ENCODE measurements at places on chromosomes 6 and 20. TPM values are rescaled to one million over a fixed set of nuclear protein-coding genes. Genes with fewer than 3 reads are reported as not detected.
A peak's percentile ranks its signal among the peaks of the same experiment; 100 is the strongest.

GRCh38 chr6:31765910-31766794 is 3.7 kb downstream of the SAPCD1 start:
- no peak for DNase-seq

- no peak for DNase-seq
Observed at GRCh38 chr6:40983752-40984151, 55.3 kb downstream of the UNC5CL start.

SLC32A1 gene
- total RNA-seq: not detected

GRCh38 chr20:58309591-58310290 is at the start of gene RAB22A:
Gene RAB22A (plus strand): TSS chr20:58309715. CDS start chr20:58309977, 262 bp downstream.
- peak; percentile 83 for DNase-seq

- no peak for DNase-seq
Observed at GRCh38 chr20:6135347-6135746, 12.5 kb upstream of the FERMT1 start.

DNA sequence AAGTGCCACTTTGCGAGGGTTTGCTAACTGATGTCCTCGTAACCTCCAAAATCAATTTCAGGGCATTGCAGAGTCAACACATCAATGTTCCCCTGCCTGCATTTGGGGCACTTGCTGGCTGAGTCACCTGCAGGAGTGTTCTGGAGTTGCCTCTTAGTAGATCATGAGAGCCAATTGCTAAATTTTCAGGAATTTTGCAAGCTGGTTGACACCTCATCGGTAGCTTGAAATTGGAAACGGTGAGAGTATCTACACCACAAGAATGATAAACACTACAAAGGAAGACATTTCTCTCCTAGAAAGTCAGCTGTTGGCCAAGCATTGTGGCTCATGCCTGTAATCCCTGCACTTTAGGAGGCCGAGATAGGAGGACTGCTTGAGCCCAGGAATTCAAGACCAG is 10.8 kb upstream of the BFSP1 start:
- DNase-seq: peak; percentile 95

DNA sequence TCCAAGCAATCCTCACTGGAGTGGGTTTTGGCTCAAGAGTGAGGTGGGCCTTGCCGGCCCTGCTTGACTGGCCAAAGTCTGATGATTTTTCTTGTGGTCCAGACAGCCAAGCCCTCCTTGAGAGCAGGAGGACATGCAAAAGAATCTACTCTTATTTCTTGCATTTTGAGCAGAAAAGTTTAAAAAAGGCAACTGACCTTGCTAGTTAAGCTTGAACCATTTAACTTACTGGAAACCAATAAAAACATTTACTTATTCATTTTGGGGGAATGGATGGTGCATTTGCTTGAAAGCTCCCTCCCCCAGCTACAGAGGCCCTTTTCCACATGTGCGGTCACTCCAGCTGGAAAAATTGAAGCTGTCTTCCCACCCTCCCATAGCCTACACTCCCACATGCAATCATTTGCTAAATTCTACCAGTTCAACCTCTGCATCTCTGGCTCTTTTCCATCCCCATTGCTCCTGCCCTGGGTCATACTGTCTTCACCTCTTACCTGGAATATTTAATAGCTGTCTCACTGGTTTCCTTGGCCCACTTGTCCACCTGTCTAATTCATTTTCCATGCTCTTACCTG is 527.9 kb downstream of the DHX35 start:
- no peak for DNase-seq

GRCh38 chr6:82711971-82712370 is 348.4 kb downstream of the TPBG start:
- DNase-seq: no peak

MACROD2 gene
- total RNA-seq: 8.5 TPM

DNA sequence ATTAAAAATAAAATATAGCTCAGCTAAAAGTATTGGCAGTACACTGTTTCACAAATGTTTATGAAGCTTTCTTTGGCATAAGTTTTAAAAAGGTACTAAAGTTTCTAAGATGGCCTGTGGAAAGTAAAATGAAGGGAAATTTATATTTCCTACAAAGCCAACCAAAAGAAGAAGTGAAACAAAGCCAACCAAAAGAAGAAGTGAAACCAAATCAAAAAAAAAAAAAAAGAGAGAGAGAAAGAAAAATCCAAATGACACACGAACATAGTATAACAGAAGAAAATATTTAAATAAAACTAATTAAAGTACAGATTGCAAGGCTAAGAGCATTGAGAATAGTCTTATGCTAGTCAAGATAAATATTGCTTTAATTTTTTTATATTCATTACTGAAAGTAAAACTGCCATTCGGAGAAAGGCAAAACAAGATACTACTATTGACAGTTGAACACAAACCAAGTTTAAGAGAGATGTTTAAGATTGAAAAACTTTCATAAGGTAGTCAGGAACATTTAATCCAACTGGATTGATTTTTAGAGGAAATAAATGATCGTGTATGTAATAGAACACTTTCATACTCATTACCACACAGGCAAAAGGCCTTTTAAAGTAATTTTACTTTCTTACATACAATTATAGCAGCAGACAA is 12.8 kb upstream of the KHDRBS2 start:
- DNase-seq: no peak

OPRM1 gene
- total RNA-seq: not detected

DNA sequence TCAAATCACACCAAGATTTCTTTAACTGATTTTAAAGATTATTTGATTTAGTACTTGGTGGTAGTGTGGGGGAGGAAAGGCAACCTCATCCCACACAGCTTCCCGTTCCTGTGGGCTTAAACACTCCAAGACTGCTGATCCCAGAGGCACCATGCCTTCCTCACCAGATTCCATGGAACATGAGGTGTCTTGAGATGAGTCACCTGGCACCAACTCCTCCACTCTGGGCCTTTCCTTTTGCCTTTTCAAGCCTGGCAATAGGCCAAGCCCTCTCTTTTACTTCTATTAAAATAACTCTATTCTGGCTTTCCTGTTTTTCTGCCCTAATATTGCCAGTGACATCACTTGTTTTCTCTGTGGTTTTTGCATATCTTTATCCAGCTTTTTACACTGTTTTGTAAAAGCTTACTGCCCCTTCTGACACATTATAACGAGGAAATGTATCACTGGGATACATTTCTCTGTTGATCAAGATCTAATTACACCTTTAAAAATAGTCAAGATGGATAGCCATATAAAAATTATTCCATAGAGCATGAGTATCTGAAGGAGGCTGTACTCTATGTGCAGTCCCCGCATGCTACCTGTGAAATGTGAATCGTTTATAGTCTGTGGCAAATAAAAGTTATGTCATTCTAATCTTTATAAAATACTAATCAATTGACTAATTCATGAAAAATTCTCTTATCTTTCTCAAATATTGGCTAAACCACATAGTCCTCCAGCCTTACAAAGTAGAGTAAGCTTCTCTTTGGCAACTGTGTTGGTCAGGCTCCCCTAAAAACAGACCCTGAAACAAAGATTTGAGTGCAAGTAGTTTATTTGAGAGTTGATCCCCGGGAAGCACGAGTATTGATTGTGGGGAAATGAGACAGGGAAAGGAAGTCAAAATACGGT is 257.8 kb upstream of the KCNQ5 start:
- no peak for DNase-seq

DNA sequence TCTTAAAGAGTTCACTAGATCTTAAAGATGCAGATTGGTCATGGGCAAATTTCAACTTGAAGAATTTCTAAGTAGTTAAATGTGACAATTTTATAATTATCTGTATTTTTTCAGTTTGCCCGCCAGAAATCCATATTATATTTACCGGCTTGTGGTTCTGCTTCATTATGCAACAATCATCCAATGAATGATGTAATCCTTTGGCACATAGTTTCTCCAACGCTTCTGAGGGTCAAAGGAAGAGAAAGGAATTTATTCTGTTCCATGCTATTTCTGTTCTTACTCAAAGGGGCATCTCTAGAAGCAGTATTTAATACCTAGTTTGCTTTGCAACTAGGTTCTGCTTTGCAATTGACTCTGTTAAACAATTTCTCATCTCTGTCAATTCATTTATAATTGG is 359.3 kb upstream of the PLCB4 start:
- no peak for DNase-seq

TFAP2D gene
- not detected for total RNA-seq

GRCh38 chr6:99390896-99391295 is 3.1 kb downstream of the COQ3 start:
- DNase-seq: no peak

DNA sequence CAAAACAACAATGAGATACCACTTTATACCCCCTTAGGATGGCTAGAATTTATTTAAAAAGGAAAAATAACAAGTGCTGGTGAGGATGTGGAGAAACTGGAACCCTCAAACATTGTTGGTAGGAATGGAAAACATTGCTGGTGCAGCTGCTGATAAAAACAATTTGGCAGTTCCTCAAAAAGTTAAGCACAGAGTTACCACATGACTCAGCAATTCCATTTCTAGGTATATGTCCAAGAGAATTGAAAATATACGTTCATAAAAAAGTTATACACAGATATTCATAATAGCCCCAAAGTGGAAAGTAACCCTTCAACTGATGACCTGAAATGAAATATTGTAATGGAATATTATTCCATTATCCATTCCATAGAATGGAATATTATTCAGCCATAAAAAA is 55.0 kb downstream of the CD83 start:
- no peak for DNase-seq

GATA5 gene
- 2.1 TPM for total RNA-seq

ID4 gene
- total RNA-seq: 5.9 TPM

GRCh38 chr6:31048099-31048498 is 37.8 kb downstream of the MUC22 start:
- DNase-seq: no peak

TMEM200A gene
- not detected for total RNA-seq

GRCh38 chr20:24935766-24936525 is 13.1 kb upstream of the CST7 start:
- DNase-seq: no peak

GRCh38 chr6:101326411-101326810 is 67.1 kb upstream of the GRIK2 start:
- DNase-seq: no peak

DNA sequence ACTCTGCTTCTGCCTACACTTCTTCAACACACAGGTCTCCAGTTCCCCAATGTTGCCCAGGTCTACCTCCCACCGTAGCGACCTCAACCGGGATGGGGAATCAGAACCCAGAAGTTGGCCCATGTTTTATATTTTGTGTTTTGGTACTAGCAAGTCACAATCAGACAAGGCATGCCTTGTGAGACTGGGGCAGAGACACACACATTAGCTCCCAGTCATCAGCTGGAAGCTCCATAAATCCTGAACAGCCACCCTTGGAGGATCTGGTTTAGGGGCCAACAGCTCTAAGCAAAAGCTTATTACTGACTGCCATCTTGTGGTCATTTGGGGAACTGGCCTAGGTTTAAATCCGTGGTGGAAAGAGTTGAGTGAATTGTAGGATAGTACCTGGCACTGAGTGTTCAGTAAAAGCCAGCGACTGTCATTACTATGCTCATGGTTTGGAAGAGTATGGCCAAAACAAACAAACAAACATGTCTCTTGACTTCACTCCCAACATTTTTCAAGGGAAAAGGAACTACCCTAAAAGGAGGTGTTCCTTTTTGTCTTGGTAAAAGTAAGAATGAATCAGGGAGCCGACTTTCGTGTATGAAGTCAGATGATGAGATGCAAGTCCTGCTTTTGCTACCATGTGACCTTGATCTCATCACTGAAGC is 40.5 kb downstream of the PIM1 start:
- peak; percentile 69 for DNase-seq

DNA sequence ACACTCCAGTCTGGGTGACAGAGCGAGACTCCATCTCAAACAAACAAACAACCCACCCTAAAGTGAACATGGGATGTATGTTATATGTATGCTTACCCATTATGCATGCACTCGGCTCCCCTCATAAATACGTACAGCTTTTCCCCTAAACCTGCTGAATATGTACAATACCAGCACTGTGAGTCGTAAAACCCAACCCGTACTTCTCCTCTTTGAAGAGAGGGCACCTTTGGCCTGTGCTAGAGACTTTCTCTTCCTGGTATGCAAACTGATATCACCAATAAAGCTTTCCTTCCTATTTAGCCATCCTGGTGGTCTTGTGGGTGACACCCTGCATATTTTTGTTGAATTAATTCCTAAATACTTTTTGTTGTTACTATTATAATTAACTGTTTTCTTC is 51.3 kb downstream of the VSTM2L start:
- DNase-seq: no peak

DNA sequence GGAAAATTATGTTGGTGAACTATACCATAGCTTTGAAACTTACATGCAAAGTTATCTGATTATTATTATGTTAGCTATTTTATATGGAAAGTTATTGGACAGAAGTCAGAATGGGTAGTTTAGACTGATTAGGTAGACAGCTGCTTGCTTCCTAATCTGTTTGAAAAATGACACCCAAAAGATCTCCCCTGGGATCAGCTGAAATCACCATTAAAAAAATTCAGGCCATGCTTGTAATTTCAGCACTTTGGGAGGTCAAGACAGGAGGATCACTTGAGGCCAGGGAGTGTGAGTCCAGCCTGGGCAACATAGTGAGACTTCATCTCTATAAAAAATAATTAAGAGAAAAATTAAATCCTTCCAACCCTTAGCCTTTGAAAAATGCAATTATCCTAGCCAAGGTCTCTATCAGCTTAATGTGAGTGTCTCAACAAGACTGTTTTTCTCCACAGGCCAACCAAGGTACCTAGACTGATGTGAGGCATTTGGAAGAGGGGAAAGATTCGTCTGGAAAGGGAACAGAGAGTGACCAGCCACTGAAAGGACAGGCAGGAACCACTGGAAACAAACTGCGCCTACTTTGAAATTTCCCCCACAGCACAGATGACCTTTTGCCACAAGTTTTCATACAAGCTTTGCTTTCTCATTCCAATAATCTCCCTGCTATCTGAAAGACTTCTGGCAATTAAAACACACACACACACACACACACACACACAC is 232.3 kb downstream of the GMPR start:
- no peak for DNase-seq

- DNase-seq: peak; percentile 47
Observed at GRCh38 chr20:43536817-43537440, 21.9 kb upstream of the SGK2 start.

- no peak for DNase-seq
Observed at GRCh38 chr20:34058831-34059230, 53.2 kb downstream of the EIF2S2 start.

DNA sequence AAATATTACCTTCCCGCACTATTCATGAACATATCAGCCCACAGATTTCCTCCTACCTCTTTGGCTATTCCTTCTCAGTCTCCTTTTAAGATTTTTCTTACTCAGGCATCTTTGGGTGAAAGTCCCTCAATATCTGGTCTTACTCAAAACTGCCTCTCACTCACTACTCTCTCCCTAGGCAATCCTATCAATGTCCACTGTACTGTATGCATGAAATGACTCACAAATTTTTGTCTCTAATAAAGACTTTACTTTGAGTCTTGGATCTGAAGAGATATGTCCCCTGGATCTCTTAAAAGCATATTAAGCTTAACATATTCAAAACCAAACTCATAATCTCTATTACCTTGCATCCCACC is 24.4 kb downstream of the IL22RA2 start:
- peak; percentile 33 for DNase-seq

Data from PC-9 (cell line).